Activated naive CD8-positive, alpha-beta T cell treated with anti-CD3 and anti-CD28 coated beads, Interleukin-2, amount 10 ng/mL, durations not matched to agents 7 days and 5 days (primary cell): ENCODE measurements at places on chromosomes 13 and 19. TPM values are rescaled to one million over a fixed set of nuclear protein-coding genes. Genes with fewer than 3 reads are reported as not detected.
A peak's percentile ranks its signal among the peaks of the same experiment; 100 is the strongest.

CGB1 gene
- not detected for total RNA-seq

DNA sequence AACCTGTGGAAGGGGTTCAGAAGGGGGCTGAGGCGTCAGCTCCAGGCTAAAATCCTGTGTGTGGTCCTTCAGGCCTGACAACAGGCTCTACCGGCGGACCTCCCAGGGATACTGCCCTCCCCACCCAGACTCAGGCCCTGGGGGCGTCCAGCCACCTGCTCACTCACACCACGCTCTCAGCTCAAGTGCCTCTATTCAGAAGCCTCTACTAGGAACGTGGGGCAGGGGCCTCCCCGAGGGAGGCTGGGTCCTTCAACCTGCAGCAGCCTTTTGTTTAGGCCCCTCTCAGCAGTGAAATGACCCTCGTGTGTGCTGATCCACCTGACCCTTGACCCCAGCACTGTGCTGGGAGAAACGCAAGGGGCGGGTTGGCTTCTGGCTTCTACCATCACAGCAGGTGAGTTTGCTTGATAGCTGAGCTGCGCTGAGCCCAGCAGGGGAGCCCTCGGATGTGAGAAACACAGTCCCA lies 10.6 kb downstream of the PLPP2 start:
- no peak for DNase-seq

GRCh38 chr13:66237411-66238062 lies 992.6 kb downstream of the PCDH9 start:
- no peak for DNase-seq

GRCh38 chr19:15199661-15200552 lies 888 bp downstream of the NOTCH3 start:
- DNase-seq: no peak

GRCh38 chr13:113936166-113936965 lies 37.5 kb downstream of the C13orf46 start:
- peak; percentile 10 for DNase-seq

MUC16 gene
- 0.03 TPM for total RNA-seq

IL4I1 gene
- 1.7 TPM for total RNA-seq

GRCh38 chr13:102550507-102550906 lies 46.3 kb upstream of the TPP2 start:
- no peak for DNase-seq

- DNase-seq: no peak
These were observed 72.9 kb upstream of the TSC22D1 start for GRCh38 chr13:44649104-44649428.

GRCh38 chr13:48493066-48493765 lies 39.7 kb downstream of the RCBTB2 start:
- DNase-seq: peak; percentile 46

PALM3 gene
- total RNA-seq: not detected
